ENCODE measurements at places on chromosomes 2 and 18.
A peak's percentile ranks its signal among the peaks of the same experiment; 100 is the strongest.

- DNase-seq, result no peak
Measured at GRCh38 chr18:4908328-4908727, 288.7 kb downstream of the AKAIN1 start.

DNA sequence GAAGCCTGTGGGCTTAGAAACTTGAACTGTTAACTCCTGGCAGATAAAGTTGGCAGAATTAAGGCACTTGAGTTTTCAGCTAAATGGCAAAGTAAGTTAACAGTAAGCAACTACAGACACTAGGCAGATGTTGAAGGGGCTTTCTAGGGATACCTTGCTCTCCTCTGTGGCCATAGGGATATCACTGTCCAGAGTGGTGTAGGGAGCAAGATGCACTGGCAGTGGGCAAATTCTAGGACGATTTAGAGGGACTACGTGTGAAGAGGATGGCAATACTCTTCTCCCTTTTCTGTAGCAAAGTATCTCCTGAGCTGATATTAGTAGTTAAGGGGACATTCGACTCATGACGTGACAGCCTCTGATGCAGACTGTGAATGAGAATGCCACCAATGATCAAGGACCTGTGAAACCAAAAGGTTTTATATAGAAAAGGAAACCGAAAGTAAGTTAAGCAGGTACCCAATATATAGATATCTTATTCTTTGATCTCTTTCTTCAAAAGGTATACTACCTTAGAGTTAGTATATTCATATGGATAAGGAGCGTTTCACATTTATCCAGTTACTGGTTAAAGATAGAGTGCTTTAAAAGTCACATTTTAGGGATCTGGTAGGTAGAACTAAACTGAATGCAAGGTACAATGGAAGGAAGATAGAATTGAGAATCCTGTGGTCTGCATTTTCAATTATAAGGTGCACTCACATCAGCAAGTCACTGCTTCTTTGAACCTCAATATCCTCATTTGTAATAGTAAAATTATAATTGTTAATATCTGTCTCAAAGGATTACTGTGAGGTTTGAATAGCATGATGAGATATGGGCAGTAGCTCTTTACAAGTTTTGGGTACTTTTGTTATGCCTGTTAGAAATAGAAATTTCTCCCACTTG lies 106.4 kb downstream of the KCNH7 start:
- DNase-seq, result no peak

DNA sequence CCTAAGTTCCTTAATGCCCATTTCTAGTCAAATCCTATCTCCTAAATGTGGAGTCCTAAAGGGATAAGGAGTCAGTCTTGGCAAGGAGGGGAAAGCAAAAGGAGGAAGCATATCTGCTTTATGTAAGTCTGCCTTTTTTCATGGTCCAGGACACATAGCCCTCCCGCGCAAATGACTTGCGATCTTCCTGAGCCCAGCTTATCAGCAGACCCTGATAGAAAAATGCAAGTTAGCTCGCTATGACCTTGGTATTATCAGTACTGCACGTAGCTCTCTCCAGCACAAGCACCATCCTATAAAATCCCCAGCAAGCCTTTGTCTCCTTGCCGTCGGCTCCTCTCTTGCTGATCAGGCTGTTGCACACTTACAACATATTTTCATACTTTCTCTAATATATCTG lies 281.4 kb upstream of the KCNH7 start:
- DNase-seq, result no peak

DNA sequence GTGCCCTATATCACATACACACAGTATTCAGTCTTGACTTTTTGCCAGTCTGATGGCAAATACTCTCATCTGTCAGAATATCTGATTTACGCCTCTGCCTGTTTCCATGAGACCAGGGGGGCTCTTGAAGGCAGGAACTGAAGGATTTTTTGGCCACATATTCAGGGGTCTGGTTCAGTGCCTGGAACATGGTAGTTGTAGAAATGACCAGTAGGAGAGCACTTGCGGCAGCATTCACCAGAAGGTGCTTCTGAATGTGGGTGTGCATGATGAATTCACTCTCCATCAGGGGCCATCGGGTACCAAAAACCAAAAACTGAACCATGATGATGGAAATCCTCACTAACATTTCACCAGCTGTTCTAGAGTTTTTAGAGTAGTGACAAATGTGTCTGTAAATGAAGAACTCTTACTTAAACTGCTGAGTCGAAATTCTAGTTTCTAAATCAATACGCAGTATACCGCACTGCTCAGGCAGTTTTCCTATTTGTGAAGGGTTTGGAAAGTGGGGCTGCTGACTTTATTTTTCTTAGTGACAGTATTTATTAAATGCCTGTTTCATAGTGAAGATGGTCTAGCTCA lies 54.6 kb downstream of the MERTK start:
- DNase-seq, result no peak

- peak; percentile 2 for DNase-seq
Measured at GRCh38 chr2:226215902-226216503, 583.6 kb downstream of the IRS1 start.

DNA sequence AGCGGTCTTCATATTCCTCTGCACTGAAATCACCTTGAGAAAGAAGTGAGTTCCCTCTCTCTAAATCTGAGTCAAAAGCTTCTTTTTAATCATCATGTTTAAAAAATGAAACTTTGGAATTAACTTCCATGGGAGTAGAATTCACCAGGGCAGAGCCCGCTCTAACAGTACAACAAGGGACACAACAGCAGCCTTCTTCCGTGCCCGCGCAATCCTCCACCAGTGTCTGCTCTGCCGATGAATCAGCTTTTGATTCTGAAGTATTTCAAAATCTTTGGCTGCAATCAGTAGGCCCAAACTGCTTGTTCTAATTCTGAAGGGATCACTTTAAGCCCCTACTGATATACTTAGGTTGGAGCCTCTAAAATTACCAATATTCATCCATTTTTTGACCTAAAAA lies 76.9 kb downstream of the USP40 start:
- DNase-seq, result no peak

GRCh38 chr2:204199357-204199756 lies 262.8 kb downstream of the ICOS start:
- DNase-seq, result no peak
